ENCODE measurements at places on chromosomes 3 and 15.

DNA sequence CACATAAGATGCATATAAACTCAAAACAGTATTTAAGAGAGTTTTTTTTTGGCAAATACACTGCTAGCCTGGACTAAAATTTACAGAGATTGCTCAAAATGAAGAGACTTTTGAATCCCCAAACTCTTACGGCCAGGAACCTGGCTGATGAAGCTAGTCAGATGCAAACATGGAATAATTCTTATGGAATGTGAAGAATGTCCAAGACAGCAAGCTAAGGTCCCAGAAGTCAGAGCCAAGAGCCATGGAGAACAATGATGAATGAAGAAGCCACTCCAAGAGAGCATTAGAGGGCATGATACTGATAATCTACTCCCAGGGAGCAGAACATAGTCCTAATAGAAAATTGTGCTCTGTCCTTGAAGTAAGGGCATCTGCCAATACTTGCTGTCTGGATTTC lies 705.5 kb downstream of the DIPK2A start:
- no peak for DNase-seq

- no peak for DNase-seq
Measured at GRCh38 chr3:21117370-21117769, 633.6 kb downstream of the ZNF385D start.

- DNase-seq: no peak
Measured at GRCh38 chr3:58962816-58963215, 87.0 kb downstream of the CFAP20DC start.

GRCh38 chr3:32813180-32813579 lies 4.6 kb upstream of the TRIM71 start:
- no peak for DNase-seq

- no peak for DNase-seq
Measured at GRCh38 chr3:191355406-191355805, 25.1 kb upstream of the UTS2B start.

DNA sequence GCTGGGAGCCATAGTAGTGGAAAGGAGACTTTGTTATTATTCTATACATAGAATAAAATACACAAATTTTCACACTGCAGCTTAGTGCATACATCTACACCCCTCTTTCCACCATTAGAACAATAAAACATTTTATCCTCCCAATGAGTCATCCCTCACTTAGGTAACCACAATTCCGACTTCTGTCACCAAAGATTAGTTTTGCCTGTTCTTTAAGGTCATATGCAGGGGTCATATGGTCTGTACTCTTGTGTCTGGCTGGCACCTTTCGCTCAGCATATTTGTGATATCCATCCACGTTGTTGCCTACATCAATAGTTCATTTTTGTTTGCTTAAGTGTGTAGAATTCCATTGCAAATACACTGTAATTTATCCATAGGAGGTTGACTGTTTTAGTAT lies 399.4 kb downstream of the SHQ1 start:
- no peak for DNase-seq

- no peak for DNase-seq
Measured at GRCh38 chr3:143236226-143236964, 116.8 kb downstream of the CHST2 start.

DNA sequence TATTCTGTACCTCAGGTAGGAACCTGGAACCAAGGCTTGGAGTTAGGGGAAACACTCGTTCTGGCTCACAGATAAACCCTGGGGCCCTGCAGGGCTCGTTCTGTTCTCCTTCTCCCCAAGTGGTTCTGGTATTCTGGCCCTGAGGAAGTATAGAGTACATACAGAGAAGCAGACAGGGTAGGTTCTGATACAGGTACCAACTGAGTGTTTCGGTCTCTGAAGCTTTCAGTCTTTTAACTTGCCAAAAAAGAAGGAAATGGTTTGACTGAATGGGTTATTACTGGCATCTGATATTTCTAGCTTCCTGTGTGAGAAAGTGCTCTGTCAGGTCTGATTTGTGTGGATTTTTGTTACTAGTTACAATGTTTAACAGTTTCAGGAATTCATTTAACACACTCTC lies 67.3 kb downstream of the UBE2E2 start:
- no peak for DNase-seq

DNA sequence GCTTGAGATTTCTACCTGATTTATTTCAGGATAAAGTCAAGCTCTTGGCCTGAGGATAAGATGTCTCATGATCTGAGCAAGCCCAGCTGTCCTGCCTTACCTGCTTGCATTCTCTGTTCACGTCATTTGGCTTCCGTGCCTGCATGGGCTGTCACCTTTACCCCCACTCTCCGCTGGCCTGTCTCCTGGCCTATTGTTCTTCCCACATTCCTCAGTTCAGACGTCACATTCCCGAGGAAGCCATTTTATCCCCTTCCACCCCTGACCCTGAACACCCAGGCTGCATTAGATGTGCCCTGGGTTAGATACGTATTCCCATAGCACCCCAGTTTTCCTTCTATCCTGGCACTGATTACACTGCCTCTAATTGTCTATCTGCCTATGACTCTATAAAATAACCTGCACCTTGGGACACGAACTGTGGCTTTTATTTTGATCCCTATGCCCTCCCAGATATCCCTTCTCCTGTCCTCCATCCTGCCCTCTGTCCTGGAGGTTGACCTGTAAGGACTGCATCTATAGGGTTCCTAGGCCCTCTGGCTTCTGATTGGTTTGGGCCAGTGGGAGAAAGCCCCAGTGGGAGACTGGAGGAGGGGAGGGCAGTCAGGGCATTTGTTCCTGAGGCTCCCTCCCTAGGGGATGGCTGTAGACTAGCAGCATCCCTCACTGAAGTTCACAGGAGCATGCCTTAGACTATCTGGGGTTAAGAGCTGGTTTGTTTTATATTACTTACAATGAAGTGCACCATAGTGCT lies 19.2 kb upstream of the UBE2Q2 start:
- DNase-seq: no peak

GRCh38 chr3:14765576-14766427 lies 53.0 kb upstream of the FGD5 start:
- no peak for DNase-seq

DNA sequence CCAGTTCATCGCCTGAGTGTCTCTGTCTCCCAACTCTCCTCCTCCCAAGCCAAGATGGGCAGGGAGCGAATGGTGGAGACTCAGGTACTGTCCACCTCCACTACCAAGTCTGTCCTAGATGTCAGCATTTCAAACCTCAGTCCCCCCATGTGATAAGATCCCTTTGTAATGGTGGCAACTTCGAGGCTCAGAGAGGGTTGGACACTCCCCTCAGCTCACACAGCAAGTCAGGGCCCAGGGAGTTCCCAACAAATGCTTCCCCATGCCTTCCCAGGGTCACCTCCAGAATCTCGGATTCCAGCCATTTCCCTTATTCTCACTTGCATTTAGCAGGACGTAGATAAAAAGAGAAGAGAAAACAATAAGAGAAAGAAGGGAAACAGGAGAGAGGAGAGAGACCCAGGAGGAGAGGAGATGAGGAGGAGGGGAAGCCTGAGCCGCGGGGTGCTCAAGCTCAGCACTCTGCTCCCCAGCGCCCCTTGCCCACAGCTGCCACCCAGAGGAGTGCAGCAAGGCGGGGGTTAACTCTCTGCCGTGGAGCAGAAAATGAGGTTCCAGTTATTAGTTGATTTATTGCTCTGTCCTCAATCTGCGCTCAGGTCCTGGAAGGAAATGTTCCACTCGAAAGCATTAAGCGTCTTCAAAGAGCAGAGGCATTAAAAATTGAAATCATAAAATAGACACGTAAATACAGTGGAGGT lies 84.1 kb upstream of the LINGO1 start:
- no peak for DNase-seq

DNA sequence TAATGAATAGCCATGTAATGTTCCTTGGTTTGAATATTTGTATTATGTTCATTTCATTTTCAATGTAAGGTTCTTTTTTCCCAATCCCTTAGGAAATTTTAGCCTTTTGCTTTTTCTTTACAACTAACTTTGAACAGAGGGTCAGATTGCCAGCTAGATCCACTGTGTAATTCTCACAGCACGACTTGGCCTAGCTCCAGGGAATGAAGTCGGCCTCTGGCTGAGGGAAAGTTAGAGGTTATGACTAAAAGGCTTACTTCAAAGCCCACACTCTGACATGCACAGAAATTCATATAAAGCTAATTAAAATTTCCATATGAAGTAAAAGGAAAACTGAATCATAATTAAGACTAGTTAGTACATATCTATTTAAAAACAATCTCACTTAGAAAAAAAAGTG lies 38.7 kb downstream of the ROBO1 start:
- no peak for DNase-seq

DNA sequence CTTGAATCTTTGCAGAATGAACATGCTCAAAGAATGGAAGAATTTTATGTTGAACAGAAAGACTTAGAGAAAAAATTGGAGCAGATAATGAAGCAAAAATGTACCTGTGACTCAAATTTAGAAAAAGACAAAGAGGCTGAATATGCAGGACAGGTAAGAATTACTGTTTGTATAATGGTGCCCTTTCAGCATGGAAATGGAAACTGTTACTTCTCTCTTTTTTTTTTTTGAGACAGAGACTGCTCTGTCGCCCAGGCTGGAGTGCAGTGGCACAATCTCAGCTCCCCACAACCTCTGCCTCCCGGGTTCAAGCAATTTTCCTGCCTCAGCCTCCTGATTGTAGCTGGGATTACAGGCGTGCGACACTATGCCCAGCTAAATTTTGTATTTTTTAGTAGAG lies 27.6 kb upstream of the CLDN11 start:
- DNase-seq: no peak

GRCh38 chr15:85772668-85773067 lies 22.1 kb downstream of the KLHL25 start:
- no peak for DNase-seq

- DNase-seq: no peak
Measured at GRCh38 chr3:136728918-136729317, 23.3 kb downstream of the STAG1 start.

- DNase-seq: no peak
Measured at GRCh38 chr3:177345973-177346503, 148.8 kb upstream of the TBL1XR1 start.

GRCh38 chr15:87604857-87605446 lies 651.6 kb downstream of the NTRK3 start:
- peak; percentile 8 for DNase-seq

DNA sequence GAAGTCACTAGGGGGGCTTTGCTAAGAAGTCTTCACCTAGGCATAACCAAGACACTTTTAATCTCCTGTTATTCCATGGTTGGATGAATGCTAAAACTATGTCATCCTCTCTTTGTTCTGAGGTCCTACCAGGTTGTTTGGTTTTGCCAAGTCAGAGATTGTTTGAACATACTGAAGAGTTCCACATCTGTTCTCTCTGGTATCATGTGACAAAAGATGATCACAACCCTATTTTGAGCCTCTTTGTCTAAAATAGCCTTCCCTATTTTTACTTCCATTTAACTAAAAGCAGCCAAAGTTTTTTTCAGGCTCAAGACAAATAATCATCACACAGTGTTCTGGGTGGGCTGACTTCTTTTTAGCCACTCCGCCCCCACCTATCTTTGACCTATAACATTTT lies 218.4 kb upstream of the LMCD1 start:
- DNase-seq: no peak

GRCh38 chr3:45066109-45066801 lies 40.2 kb downstream of the CLEC3B start:
- no peak for DNase-seq

GRCh38 chr3:5840056-5840455 lies 652.5 kb downstream of the EDEM1 start:
- no peak for DNase-seq

- no peak for DNase-seq
Measured at GRCh38 chr15:95522533-95522932, 808.0 kb upstream of the NR2F2 start.

DNA sequence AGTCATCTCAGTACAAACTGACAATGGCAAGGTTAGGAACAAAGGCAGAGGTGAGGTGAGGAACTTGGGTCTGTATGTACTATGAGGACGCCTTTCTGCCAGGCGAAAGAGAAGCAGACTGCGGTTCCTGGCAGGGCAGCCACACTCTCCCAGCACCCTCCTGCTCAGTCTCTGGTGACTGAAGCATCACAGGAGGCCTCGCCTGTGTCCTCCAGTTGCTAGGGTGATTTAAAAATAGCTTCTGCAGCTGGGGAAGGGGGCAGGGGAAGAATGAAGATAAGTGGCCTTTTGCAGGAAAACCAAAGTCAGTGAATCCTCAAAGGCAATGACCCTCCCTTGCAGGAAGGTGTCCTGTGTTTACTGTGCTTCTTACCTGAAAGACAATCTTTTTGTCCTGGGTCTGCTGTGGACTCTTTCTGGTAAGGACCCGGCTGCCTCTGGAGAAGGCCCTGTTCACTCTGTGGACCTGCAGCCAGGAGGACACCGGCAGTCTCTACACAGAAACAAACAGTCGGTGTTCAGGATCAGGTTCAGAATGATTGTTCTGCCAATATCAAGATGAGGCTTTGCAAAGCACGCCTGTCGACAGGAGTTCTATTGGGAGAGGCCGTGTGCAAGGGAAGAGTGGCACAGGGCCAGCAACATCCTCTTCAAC lies 65.7 kb upstream of the DGKG start:
- DNase-seq: no peak

- no peak for DNase-seq
Measured at GRCh38 chr3:123653221-123653682, 68.4 kb upstream of the HACD2 start.
